Lower lobe of right lung (tissue), 2 donors: ENCODE measurements at places on chromosomes 5 and 9.

GRCh38 chr9:70954126-70954525 is 167.3 kb downstream of the TRPM3 start:
- no peak for DNase-seq

- DNase-seq = no peak
Measured at GRCh38 chr9:37033682-37034304, at the start of gene PAX5. PAX5 (minus strand) TSS chr9:37034268; CDS start chr9:37034031, 237 bp downstream.

- DNase-seq = no peak
Measured at GRCh38 chr9:14912859-14913258, 2.6 kb upstream of the FREM1 start.

GRCh38 chr5:134595458-134595838 is 37.2 kb downstream of the SAR1B start:
- DNase-seq = no peak

DNA sequence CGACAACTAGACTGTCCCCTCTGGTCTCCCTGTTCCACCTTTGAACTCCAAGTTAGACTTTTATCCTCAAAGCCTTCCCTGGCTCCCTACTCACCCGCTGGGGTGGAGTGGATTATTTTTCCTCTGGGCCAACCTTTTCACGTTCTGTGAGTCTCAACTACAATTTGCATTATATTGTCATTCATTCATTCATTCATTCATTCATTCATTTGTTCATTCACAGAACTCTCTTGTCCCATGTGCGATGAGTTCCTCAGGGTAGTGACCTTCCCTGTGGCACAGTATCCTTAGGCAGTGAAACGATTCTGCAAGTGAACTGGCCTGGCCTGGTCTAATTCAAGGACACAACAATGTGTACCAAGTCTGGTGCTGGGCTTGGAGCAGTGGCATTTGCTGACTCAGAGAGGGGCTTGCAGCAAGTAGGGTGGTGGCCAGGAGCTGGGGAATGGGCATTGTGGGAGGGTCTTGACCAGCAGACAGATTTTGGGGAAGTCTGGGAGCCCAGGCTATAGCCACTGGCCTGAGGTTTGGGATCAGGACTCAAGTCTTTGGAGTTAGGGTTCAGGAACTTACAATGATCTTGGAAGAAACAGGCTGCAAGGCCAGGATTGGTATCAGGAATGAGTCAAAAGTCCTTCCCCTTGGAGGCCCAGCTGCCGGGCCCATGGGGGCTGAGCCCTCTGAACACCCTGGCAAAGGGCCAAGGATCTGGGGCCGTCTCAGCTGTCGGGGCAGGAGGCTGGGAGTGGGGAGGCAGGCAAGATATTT is 37.2 kb upstream of the COL15A1 start:
- no peak for DNase-seq

DNA sequence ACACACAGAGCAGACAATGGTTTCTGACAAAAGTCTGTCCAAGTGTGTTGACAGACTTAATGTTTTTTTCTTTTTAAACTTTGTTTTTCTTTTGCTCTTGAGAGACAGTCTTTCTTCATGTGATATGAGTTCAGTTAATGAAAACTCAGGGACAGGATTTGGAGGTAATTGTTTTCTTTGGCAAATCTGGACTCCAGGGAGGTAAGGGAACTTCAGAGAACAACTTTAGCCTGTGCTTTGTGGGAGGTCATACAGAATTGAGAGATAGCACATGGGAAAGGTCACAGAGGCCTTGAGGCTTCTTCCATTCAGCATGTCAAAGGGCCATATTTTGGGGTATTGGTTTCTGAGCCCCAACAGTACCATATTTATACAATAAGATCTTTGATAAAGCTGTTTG is 9.3 kb downstream of the C9orf153 start:
- DNase-seq = no peak

- no peak for DNase-seq
Measured at GRCh38 chr5:150577378-150578139, 62.9 kb upstream of the SYNPO start.

- no peak for DNase-seq
Measured at GRCh38 chr5:10319202-10319851, 11.6 kb upstream of the CMBL start.

- DNase-seq = no peak
Measured at GRCh38 chr5:157785801-157786200, 42.3 kb downstream of the LSM11 start.

DNA sequence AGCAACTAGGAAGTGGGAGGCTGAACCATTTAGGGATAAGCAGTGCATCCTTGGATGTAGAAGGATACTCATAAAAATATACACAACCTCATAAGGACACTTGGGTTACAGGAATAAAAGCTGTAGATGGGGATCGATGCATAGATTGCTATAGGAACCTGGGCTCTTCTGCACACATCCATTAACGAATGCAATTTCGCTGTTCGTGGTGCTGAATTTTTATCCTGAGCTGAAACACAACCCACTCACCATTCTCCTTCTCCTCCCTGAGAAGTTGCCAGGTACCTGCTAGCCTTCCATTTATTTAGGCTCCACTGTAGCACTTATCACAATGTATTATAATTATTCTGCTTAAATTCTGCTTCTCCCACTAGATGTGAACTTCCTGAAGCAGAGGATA is 320.6 kb upstream of the BRINP1 start:
- DNase-seq = no peak
